Femur (tissue), 1 donor: ENCODE measurements at places on chromosomes 1 and 21.

DNA sequence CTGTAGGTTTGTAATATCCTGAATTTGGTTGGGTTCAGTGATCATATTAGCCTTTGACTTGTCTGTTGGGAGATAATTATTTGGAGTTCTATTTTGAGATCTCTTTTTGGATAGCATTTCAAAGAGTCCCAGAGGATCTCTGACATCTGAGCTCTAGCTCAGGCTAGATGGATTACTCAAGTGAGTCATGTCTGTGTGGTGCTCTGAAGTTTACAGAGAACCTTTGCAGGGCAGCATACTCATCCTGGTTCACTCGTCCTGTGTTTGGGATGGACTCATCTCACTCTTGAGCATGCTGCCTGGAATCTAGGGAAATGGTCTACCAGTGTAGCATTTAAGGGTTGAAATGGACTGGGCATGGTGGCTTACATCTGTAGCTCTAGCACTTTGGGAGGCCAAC is 29.4 kb upstream of the BMP8A start:
- no peak for DNase-seq

DNA sequence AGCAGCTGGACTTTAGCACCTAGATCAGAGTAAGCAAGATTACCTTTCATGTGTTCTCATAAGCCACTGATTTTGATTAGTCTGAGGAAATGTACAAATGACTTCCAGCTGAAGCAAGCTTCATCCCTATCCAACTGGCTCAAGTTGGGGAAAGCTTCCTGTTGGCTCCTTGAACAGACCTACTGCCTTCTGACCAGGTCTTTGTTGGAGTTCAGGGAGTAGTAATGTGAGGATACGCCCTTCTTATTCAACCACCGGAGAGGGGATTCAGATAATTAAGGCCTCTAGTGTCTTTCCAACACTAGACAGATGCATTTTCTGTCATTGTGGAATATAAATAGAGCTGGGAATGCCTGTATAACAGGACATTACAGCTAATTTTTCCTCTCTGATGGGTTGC is 268.9 kb downstream of the TGFB2 start:
- no peak for DNase-seq

GRCh38 chr1:14949270-14949835 is 204.2 kb upstream of the TMEM51 start:
- DNase-seq = no peak

DNA sequence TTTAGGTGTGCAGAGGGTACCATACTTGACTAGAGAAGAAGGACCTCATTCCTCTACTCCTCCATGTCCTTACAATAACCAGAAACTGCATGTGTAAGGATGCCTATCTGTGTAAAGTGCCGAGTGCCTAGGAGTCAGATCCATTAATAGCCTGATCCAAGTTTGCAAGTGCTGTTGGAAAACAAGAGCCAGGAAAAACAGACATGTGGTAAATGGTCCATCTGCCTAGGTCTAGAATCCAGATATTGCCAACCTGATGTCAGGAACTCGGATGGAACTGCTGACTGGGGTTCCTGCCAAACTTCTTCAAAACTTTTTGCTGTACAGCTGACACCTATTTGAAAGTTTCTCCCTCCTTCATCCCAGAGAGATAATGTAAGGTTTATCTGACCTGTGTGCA is 239.4 kb upstream of the CAMK1G start:
- DNase-seq = no peak

GRCh38 chr21:34594566-34595234 is 20.2 kb downstream of the RCAN1 start:
- no peak for DNase-seq

DNA sequence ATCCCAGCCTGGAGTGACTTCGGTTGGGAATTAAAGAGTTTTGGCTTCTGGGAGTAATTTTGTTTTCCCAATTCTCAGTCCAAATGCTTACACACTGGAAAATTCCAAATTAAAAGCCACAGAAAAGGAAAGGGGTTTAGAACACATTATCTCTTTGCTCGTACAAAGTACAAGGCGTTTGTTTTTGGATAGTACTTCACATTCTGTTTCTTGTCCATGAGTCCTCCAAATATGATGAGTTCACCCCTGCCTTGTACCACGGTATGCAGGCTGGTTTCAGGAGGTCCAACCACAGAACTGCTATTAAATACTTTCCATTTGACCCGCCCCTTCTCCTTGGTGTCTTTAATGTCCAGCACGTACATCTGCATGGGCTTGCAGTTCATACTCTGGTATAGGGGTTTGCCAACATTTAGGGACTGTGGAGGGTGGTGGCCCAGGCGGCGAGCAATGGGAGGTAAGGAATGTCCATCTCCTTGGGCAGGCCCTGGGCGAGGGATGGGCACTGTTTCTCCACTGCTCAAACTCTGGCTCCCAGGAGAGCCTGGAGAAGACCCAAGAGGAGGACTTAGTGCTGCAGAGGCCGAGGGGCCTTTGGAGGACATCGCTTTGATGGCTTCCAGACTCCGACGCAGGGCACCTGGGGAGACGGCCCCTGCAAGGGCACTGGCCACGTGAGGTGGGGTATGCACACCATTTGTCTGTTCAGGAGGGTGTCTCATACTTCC is 13.7 kb upstream of the CPLANE2 start:
- no peak for DNase-seq

DNA sequence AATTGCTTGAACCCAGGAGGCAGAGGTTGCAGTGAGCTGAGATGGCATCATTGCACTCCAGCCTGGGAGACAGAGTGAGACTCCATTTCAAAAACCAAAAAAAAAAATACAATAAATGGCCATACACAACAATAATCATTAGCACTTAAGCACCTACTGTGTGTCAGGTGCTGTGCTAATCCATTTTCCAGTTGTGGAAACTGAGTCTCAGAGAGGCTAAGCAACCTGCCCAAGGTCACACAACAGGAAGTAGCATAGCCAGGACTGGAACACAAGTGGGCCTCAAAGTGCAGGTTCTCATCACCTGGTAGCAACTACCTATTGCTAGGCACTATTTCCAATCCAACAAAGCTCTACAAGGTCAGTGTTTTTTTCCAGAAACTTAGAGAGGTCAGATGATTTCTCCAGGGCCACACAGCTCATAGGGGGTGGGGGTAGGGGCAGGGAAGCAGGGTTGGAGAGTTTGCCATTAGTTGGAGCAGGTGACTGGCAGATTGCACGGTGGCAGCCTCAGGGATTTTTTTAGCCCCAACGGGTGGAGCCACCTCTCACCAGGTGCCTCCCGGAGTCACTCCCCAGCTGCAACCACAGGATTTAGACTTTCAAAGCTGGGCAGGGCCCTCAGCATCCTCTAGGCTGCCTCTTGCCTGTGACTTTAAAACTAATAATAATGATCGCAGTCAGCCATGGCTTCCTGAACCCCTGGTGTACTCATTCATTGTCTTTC is 52.5 kb upstream of the ID3 start:
- DNase-seq = no peak

GRCh38 chr1:71823708-71824305 is 458.5 kb downstream of the NEGR1 start:
- DNase-seq = no peak

- DNase-seq = no peak
Observed at GRCh38 chr1:29312469-29313461, 76.4 kb downstream of the PTPRU start.

DNA sequence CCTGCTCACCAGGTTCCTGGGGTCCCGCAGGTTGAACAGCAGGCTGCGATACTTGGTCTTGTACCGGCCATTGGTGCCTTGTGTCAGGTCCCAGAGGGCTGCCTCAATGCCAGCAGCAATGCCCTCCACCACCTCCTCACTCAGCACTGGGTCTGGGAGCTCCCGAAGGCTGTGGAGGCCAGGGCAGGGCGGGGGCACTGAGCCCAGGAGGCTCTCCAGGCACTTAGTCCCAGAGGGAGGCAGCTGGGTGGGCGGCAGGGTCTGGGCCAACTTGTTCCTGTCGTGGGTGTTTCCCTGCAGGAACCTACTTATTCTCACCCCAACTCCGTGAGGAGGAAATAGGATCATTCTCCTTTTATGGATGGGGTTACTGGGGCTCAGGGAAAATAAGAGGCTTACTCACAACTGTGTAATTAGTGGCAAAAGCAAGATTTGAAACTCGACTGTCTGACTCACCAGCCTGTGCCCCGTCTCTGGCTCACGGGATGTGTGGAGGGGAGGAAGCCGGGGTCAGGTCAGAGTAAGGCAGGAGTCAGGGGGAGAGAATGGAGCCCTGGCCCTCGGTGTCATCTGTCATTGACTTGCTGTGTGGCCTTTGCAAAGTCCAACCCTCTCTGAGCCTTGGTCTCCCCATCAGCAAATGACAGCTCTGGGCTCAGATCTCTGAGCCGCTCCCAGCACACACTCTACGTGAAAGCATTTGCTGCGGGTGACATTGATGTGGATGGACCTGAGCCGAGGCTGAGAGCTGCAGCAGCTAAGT is 17.2 kb downstream of the SPOCD1 start:
- DNase-seq = no peak
